ENCODE measurements at places on chromosomes 2 and 18. TPM values are rescaled to one million over a fixed set of nuclear protein-coding genes. Genes with fewer than 3 reads are reported as not detected.

The ARHGAP15 gene
- not detected for total RNA-seq

The OTX1 gene
- 1.4 TPM for total RNA-seq

The UNC80 gene
- not detected for total RNA-seq

The KCNG2 gene
- total RNA-seq = not detected

The RESP18 gene
- total RNA-seq = not detected

The DNAJC5G gene
- not detected for total RNA-seq
